ENCODE measurements at places on chromosomes 1 and 21.

- peak; percentile 52 for DNase-seq
Measured at GRCh38 chr1:157963713-157964112, 29.7 kb upstream of the KIRREL1 start.

DNA sequence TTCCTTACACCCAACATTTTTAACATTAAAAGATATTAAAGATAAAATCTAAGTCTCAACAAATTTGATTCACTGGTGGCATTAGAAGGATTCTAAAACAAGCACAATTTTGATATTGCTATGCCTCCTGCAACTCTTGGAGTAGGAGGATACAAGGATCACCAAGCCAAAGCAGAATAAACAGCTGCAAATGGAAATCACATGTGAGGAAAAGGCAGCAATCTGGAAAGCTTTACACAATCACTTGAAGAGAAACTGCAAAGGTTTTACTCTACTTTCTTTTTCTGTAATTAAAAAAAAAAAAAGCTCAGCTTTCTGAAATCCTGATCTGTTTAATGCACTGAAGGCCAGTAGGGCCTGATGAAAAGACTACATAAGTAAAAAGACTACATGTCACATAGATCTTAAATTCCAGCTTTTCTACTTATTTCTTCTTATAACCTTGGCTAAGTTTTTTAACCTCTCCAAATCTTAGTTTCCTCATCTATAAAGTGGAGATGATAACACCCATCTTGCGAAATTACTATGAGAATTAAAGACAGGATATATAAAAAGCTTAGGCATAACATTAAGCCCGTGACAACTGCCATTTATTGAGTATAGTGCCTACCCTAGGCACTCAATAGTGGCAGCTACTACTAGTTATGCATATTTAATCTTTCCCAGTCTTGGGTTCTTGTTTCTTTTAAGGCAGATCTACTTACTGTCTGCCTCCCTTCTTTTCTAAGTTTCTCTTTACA is 73.5 kb downstream of the EPS15 start:
- no peak for DNase-seq

GRCh38 chr1:234631721-234632125 is 21.7 kb upstream of the IRF2BP2 start:
- no peak for DNase-seq

GRCh38 chr1:211738691-211739301 is 63.4 kb upstream of the NEK2 start:
- no peak for DNase-seq

GRCh38 chr21:45381865-45382696 is 22.9 kb upstream of the COL18A1 start:
- DNase-seq: no peak

- DNase-seq: no peak
Measured at GRCh38 chr1:92446546-92446945, 40.2 kb downstream of the GFI1 start.

GRCh38 chr1:39485046-39485803 is 6.2 kb upstream of the BMP8A start:
- DNase-seq: no peak

DNA sequence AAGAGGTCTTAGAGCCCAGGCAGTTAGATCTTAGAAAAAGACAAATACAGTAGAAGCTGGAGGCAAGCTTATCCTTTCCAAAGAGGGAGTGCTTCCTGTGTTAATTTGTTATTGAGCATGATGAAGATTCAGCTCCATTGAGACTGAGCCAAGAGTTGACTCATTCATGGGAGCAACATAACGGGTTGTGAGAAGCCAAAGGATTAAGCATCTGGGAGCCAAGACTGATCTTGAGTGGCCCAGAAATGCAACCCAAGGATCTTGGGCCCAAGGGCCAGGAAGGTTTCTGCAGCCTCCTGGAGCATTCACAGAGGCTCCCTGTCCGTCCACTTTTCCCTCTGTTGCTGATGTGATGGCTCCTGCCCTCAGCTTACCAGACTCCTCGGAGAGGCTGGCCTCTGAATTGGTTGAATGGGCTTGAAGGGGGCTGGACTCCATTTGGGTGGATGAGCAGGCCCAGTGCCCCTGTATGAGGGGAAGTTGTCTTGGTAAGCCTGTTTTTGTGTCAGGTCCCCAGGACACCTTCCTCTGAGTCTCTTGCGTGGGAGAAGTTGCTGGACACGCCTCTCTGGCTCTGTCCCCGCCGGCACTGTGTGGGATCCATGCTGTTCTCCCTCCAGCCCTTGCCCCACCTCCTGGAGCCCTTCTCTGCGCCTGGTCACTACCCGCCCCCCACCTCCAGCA is 42.4 kb downstream of the PDE9A start:
- no peak for DNase-seq
